ENCODE measurements at places on chromosomes 5 and 9.
A peak's percentile ranks its signal among the peaks of the same experiment; 100 is the strongest.

DNA sequence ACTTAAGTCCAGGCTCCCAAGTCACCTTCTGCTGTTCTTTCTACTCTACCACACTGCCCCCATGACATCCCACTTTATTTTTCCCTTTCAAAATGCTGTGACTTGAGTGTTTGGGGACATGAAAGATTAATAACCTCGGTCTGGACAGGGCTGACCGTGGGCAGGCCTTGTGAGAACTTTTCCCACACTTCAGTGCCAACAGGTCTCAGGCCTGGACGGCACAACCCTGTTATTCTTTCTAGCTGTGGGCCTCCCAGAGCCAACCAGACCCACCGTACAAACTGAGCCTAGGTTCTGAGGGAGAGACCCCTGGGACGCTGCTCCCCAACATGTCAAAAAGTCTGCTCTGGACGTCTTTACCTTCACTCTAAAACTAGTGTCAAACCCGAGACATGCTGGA is 153.4 kb downstream of the CEP120 start:
- no peak for DNase-seq

- no peak for DNase-seq
Observed at GRCh38 chr9:91126761-91127445, 234.8 kb downstream of the AUH start.

DNA sequence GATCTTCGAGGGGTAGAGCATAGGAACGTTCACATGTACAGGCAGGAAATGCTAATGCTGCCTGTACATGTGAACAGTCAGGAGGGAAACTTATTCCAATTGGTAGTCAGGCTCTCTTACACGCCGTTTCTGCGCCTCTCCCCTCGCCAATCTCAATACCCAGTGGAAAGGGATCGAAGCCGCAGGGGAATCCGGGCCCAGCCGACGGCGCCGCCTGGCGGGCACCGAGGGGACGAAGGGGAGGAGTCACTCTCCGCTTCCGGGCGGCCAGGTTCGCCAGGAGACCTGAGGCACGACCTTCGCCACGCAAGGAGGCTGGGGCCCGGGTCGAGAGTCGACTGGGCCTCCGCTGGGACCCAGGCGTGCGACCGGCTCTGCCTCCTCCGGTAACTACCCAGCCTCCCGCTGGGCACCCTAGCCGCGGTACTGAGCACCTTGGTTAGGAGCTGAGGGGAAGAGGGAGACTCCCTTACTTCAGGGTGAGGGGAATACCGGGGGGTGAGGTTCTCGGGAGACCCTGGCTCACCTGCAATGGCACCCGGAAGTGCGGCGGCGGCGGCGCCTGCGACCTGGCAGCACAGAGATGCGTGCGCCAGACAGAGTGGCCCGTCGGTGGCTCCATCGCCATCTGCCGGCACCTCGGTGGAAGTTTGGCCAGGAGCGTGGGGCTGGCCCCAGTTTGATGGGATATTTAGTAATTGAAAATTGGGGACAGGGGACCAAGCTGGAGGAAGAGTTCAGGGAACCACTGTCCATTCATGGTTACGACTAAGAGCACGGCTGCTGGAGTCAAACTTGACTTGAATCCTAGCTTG is at the start of gene PIGO:
Gene PIGO, minus strand, starts transcription at position 557 of the 815 bp plus-strand sequence. CDS start 1,026 bp downstream, outside the sequence.
- DNase-seq, result no peak

DNA sequence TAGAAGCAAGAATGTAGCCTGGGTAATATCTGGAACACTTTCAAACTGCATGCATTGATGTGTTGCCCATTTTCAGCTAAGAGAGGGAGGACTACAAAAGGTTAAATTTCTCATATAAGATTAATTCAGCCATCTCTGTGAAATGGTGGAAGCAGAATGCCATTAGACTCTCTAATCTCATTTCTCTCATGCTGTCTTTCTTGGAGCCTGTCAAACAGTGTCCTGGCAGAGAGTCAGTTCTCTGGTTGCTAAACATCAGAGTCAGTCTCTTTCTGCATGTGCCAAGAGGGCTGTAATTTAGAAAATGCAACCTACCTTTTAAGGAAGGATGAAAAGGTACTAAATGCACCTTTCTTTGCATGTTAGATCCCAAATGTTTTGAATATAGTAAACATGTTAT is 910 bp upstream of the GARNL3 start:
- no peak for DNase-seq

GRCh38 chr9:121220996-121221663 is 19.5 kb upstream of the RAB14 start:
- peak; percentile 67 for DNase-seq

DNA sequence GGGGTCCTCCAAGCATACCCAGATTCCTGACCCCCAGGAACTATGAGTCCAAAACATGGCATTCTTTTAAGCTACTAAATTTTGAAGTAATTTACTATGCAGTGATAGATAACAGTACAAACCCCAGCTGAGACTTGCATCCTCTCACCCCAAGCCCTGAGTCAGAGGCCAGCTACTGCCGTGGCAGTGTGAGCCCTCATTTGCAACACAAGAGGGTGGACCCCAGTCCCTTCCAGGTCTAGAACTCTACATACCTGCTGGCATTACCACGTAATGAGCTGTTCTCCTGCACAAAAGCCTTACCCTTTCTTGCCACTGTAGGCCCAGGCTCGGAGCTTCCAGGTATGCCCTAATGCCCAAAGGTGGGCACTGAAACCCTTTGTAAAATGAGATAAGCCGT is 108.6 kb upstream of the ERCC6L2 start:
- no peak for DNase-seq

DNA sequence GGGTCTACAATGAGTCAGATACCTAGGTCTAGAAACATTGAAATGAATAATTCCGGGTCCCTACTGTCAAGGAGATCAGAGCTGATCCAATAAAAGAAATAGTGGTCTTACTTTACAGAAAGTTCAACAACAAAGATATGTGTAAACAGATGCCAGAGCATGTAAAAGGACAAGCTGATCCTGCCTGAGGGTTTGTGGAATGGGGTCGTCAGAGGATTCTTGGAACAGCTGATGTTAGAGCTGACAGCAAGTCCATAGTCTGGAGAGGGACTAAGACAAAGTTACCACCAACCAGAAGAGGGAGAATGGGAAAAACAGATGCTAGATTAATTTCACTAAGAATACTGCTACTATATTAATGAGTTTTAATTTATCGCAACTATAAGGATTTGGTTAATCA is 71.5 kb downstream of the FREM1 start:
- no peak for DNase-seq

- DNase-seq, result no peak
Observed at GRCh38 chr5:32283539-32284377, 29.0 kb downstream of the MTMR12 start.

GRCh38 chr9:37011530-37011929 is 22.5 kb downstream of the PAX5 start:
- no peak for DNase-seq

- DNase-seq, result no peak
Observed at GRCh38 chr5:138819081-138819480, 56.1 kb downstream of the LRRTM2 start.

GRCh38 chr9:17135295-17136160 is 688 bp downstream of the CNTLN start:
- no peak for DNase-seq

DNA sequence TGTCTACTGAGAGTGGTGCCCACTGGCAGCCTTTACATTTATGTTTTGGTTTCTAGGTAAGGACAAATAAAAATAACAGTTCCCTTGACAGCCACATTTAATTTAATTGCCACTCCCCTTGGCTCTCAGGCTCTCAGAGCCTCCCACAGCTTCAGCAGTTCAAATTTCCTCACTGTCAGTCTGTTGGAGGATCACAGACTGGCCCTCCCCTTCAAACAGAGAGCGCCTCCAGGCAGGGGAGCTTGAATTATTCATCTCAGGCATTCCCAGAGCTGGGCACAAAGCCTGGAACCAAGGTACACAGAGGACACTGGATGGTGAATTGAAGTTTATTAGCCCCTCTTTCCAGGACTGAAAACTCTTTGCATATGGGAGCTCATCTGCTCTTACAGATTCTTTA is 407.7 kb downstream of the SPOCK1 start:
- DNase-seq, result no peak

- DNase-seq, result no peak
Observed at GRCh38 chr9:18675973-18676372, 202.0 kb downstream of the ADAMTSL1 start.

DNA sequence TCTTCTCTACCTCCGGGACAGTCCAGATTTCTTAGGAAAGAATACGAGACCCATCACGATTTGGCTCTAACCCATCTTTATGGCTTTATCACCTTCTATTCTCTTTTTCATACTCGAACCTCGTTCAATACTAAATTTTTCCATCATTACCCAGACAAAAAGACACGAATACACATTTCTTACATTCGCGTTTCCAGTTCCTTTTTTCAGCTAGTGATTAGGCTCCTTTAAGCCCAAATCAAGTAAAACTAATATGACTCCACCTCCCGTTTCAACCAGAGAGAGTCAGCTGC is 506 bp downstream of the ZBTB6 start:
- DNase-seq, result no peak

- DNase-seq, result no peak
Observed at GRCh38 chr5:41835645-41836044, 34.6 kb downstream of the OXCT1 start.

DNA sequence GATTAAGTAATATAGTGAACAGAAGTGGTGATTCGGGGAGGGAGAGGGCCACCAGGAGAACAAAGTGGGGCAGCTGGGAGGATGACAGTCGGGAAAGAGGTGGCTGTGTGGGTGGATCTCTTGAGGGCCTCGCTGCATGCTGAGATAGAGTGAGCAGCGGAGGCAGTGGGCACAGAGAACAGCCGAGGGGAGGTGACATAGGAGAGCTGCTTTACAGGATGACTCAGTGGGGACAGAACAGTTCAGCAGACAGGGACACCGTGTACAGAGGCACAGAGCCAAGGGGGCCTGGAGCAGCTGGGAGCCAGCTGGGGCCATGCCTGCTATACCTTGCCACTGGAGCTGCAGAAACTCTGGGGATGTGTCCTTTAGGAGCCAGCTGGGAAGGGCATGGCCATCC is 273.9 kb downstream of the GADD45G start:
- DNase-seq, result no peak

DNA sequence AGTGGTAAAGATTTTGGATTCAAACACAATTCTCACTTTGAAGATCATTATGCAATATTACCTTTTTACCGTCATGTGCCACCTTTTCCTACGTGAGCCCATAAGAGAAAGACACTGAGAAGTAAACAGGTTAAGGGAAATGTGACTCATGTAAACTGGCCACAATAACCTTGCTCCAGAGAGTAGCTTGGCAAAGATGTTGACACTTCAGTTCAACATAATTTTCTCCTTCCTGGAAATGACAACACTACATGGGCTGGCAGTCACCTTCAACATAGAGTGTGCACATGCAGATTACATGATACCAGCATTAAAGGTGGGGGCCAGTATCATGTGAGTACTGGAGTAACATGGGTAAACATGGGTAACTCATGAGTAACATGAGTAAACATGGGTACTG is 141.9 kb downstream of the CDK5RAP2 start:
- DNase-seq, result no peak

DNA sequence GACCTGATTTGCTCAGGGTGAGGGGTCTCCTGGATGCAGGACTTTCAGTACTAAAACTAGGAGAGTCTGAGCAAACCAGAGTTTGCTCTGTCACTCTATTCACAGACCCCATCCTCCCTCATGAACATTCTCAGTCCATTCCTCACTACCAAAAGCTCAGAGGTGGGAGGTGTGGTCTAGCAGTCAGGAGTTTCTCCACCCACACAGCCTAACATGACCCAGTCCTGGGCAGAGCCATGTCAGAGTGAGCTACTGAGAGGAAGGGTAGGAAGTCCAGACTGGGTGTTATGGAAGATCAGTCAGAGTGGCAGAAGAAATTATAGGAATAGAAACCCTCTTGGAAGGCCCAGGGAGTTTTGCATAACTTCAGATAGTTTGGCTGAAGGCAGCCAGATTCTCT is 113.3 kb upstream of the GRAMD2B start:
- DNase-seq, result no peak

DNA sequence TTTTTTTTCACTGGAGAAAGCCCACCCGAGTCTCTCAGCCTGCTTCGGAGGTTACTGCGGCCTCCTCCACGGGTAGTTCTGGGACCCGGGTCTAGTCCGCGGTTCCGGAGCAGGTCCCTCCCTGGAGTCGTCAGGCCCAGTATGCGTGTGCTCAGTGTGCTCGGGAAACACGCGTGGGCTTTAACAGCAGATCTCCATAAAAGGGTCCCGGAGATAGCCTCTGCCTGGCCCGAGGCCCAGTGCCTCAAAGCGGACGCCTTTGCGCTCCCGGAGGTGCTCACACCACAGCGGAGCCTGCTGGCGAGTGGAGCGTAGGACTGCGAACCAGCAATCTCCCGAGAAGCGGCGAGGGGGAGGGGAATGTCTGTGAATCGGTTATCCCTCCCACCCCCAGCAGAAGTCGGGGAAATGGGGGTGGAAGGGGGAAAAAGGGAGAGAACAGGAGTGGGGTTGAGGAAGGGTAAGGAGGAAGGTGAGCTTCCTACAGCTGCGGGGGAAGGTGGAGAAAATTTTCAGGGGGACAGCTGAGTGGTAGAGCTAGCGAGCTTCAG is 28.7 kb downstream of the CDKN2A start:
- DNase-seq, result no peak

DNA sequence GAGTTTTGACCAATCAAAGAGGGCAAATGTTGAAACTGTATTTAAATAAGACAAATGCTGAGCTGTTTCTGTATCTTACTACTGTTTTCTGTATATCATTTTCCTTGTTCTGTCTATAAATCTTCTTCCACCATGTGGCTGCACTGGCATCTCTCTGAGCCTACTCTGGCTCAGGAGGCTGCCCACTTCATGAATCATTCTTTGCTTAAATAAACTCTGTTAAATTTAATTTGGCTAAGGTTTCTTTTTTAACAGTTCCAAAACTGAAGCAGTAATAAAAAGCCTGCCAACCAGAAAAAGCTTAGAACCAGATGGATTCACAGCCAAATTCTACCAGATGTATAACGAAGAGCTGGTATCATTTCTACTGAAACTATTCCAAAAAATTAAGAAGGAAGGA is 40.2 kb upstream of the TAS2R1 start:
- DNase-seq, result no peak

- DNase-seq, result no peak
Observed at GRCh38 chr5:55903121-55903701, 52.1 kb downstream of the IL31RA start.

- no peak for DNase-seq
Observed at GRCh38 chr5:36202521-36202961, 39.2 kb downstream of the NADK2 start.

DNA sequence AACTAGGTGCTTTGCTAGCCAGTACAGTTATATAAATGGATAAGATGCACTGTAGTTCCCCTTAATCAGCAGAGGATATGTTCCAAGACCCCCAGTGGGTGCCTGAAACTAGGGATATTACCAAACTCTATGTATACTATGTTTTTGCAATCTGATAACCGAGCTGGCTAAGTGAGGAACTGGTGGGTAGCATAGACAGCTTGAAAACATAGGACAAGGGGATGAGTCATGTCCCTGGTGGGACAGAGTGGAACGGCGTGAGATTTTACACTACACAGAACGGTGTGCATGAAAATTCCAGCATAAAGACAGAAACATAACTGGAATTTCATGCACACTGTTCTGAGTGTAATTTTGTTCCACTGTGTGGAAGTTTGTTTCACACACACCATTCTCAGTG is 86.9 kb downstream of the BASP1 start:
- no peak for DNase-seq

All from vagina (tissue), 2 donors.